Activated naive CD8-positive, alpha-beta T cell treated with anti-CD3 and anti-CD28 coated beads, Interleukin-2, amount 50 U/mL, for 16 hours (primary cell): ENCODE measurements at places on chromosomes 11 and 22.
A peak's percentile ranks its signal among the peaks of the same experiment; 100 is the strongest.

- no peak for DNase-seq
These were observed 25.8 kb downstream of the USP35 start for GRCh38 chr11:78214331-78215194.

DNA sequence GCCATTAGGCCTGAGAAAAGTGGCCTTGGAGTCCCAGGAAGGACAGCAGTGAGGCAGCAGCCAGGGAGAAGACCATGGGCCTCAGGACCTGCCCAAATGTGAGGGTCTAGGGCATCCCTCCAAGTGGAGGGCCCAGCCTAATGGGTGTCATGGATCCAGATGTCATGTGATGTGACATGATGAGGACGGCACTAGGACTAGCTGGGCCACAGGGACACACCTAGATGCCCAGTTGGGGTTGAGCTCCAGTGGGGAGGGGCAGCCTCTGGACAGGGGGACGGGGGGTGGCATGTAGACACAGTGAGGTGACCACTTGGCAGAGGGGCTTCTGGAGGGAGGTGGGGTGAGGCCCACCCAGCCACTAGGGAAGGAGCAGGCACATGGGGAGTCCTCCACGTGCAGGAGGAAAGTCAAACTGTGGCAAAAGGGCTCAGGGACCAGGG is 5.4 kb downstream of the SCARF2 start:
- DNase-seq, result no peak

GRCh38 chr11:78820741-78821140 is 246.1 kb upstream of the NARS2 start:
- no peak for DNase-seq

GRCh38 chr11:62131170-62131464 is 7.3 kb downstream of the INCENP start:
- no peak for DNase-seq

- no peak for DNase-seq
These were observed 37.1 kb downstream of the RNF141 start for GRCh38 chr11:10503777-10504480.

GRCh38 chr11:31443802-31444201 is 65.6 kb downstream of the IMMP1L start:
- DNase-seq, result no peak

GRCh38 chr11:1220941-1221721 is 1.7 kb upstream of the MUC5B start:
- DNase-seq, result no peak

- DNase-seq, result no peak
These were observed 58.9 kb downstream of the MYEOV start for GRCh38 chr11:69352715-69353319.

- DNase-seq, result no peak
These were observed 16.4 kb upstream of the KAT5 start for GRCh38 chr11:65695459-65696241.

DNA sequence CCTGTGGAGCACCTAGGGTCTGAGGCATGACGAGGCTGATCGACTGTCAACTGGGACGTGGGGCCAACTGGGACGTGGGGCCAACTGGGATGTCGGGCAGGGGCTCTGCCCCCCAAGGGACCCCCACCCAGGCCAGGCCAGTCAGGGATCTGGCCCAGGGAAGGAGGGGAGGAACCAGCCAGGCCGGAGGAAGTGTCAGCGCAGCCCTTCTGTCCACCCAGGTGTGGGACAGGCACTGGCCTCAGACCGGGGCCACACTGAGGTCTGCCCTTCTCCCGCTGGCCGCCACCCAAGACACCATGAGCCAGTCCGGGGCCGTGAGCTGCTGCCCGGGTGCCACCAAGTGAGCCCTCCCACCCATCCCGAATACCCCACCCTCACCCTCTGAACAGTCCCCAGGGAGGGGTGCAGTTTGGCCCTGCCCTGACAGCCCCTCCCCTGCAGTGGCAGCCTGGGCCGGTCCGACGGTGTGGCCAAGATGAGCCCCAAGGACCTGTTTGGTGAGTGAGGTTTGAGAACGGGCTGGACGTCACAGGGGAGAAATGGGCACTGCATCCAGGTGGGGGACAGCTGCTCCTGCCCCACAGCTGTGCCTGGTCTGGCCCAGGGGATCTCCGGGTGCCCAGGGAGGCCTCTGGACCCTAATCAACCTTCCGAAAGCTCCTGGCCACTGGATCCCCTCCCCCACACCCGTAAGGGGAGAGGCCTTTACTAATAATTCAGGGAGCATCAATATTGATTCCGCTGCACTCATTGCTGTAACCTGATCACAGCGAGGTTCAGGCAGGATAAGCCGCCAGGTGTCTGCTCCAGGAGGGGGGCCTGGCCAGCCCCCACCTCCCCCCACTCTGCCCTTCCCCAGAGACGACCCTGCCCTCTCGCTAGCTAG is 3.3 kb downstream of the EPS8L2 start:
- DNase-seq, result no peak

GRCh38 chr22:21936151-21936775 is 16.4 kb downstream of the PPM1F start:
- no peak for DNase-seq

DNA sequence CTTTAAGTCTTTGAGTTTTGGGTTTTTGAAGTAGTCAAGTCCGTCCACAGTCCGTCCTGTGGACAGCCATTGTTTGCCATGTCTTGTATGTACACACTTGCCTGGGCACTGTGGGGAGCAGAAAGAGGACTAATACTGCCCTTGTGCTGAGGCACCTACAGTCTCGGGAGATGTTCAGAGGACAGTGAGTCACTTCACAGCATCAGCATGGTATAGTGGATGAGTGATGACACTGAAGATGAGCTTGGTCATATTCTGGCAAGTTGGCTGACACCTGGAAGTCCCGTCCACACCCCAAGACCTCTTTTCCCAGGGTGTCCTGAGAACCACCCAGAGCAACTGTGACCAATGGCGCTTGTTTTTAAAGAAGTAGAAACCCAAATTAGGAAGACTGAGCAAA is 29.2 kb downstream of the NF2 start:
- DNase-seq, result no peak

DNA sequence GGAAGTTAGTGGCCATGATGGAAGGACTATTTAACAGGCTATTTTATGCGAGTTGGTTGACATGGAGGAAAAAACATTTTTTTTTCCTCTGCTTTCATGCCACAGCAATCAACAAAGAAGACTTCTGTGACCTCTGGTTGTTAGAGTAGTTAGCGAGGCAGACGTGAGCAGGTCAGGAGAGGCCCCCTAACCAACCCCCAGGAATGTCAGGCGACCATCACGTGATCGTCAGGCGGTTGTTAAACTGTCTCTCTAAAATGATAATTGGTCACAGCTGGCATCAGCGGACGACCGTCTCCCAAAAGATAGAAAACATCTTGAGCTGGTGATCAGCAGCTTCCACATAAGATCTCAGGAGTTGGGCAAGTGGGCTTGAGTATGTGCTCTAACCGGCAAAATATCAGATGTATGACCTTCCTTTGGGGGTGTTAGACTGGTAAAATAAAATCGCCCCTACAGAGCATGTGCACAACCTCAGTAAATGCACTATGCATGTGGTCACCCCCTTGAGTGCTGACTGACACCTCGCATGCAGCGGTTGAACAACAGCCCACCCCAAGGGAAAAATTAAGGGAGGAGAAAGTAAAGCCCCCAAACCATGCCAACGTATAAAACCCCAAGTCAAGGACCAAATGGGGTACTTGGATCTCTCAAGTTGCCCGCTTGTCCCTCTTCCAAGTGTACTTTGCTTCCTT is 20.9 kb upstream of the NARS2 start:
- DNase-seq, result no peak

- DNase-seq, result no peak
These were observed 17.4 kb upstream of the CSNK2A3 start for GRCh38 chr11:11370255-11370961.

GRCh38 chr11:20259506-20259905 is 99.2 kb upstream of the DBX1 start:
- DNase-seq, result no peak

DNA sequence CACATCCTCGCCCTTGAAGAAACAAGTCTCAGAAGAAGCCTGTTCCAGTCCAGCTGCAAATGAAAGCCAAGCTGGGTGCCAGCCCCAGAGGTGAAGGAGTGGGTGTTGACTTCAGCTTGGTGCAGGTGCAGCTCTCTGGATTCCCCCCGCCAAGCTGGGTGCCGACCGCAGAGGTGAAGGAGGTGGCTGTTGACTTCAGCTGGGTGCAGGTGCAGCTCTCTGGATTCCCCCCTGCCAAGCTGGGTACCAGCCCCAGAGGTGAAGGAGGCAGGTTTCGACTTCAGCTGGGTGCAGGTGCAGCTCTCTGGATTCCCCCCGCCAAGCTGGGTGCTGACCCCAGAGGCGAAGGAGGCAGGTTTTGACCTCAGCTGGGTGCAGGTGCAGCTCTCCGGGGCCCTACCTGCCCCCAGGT is 1234.0 kb downstream of the TBC1D22A start:
- no peak for DNase-seq

- no peak for DNase-seq
These were observed 79.6 kb upstream of the MYOD1 start for GRCh38 chr11:17639781-17640180.

GRCh38 chr11:74695705-74696280 is 35.4 kb downstream of the CHRDL2 start:
- DNase-seq, result no peak

DNA sequence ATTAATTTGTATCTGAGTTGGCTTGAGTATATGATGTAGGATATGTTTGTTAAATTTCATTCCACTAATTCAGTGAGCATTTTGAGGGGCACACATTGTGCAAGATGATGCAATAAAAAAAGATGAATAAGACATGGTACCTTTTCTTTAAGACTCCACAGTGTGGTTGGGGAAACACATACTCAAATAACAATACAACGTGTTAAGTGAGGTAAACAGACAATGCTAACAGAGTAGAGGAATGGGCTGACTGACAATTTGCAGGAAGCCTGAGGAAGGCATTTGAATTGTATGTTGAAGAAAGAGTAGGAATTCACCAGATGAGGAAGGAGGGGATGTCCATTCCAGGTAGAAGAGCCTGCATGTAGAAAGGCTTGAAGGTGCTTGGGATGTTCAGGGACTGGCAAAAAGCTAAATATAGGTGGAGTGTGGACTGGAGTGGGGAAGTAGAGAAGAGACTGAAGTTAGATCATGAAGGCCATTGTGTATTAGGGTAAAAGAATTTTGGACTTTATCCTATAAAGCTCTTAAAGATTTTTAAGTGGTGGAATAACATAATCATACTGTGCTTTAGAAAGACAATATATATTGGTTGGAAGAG is 6.8 kb downstream of the RNF169 start:
- no peak for DNase-seq

GRCh38 chr22:41875531-41876270 is 39.2 kb downstream of the SHISA8 start:
- no peak for DNase-seq

GRCh38 chr22:38346506-38346905 is 29.3 kb upstream of the CSNK1E start:
- no peak for DNase-seq

DNA sequence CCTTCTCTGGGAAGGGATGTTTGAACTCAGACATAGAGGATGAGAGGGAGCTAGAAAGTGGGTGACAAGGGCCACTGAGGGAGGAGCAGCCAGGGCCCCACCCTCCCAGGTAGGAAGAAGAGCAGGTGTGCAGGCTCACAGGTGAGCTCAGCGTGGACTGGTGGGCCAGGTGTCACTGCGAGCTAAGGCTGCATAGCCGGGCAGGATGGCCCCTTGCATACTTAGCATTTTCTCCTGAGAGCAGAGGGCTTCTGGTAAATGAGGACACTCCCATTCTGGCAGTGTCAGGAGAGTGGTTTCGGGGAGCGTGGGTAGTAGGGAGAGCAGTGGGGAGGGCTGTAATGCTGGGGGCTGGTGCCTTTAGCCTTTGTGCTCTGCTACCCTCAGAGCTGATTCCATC is 843.4 kb downstream of the TBC1D22A start:
- no peak for DNase-seq

- no peak for DNase-seq
These were observed 494.6 kb downstream of the MIAT start for GRCh38 chr22:27152033-27152432.

- no peak for DNase-seq
These were observed 83.6 kb downstream of the BCR start for GRCh38 chr22:23263651-23264555.

GRCh38 chr11:2987881-2988861 is 4.0 kb downstream of the NAP1L4 start:
- no peak for DNase-seq

DNA sequence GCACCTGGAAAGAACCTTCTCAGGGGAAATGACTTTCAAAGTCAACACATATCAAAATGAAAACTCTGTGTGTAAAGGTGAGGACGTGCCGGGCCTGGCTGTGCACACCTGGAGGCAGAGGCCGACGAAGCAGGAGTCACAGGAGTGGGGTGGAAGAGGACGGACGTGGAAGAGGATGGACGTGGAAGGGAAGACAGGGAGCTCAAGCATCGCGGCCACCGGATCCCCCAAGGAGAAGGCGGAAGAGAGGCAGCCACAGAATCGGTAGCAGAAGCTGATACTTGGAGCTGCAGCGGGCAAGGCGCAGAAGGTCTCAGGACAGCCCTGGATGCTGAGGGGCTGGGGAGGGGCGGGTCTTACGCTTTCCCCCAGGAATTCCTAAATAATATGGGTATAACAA is 519.8 kb downstream of the BRD1 start:
- no peak for DNase-seq

GRCh38 chr11:115408036-115408921 is 95.9 kb downstream of the CADM1 start:
- no peak for DNase-seq

GRCh38 chr11:4491878-4492606 is 9.6 kb downstream of the OR52K1 start:
- no peak for DNase-seq

GRCh38 chr22:21642584-21643448 is 714 bp downstream of the SDF2L1 start:
- peak; percentile 41 for DNase-seq

DNA sequence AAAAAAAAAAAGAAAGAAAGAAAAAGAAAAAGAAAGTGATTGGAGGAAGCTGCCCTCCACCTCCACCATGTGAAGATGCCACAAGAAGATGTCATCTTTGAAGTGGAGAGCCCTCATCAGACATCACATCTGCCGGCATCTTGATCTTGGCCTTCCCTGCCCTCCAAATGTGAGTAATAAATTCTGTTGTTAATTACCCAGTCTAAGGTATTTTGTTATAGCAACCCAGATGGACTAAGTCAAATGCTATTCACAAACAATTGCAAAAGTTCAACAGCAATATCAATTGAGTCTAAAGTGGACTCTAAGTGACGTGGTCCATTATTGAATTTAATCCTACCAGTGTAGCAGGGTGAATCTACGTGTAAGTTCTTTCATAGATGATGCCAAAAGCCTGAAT is 55.9 kb upstream of the NUP160 start:
- no peak for DNase-seq

- no peak for DNase-seq
These were observed 35.7 kb upstream of the MUC5AC start for GRCh38 chr11:1121813-1122663.
